ENCODE measurements at places on chromosomes 5 and 9.
A peak's percentile ranks its signal among the peaks of the same experiment; 100 is the strongest.

DNA sequence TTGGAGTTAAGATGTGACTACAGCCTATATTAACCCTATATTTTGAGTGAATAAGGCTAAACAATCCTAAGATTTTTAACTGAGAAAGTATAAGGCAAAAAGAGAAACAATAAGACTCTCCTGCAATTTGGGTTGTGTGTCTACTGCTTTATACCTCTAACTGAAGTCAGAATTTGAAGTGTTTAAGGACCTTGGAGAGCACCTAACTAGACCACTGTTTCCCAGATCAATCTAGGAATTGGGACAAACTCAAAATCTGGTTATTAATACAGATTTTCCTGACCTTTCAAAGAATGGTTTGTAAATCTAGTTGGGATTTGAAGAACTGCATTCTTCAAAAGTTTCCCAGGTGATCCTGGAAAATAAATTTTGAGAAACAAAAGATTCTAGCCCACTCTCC is 42.1 kb downstream of the GABRA1 start:
- no peak for DNase-seq

DNA sequence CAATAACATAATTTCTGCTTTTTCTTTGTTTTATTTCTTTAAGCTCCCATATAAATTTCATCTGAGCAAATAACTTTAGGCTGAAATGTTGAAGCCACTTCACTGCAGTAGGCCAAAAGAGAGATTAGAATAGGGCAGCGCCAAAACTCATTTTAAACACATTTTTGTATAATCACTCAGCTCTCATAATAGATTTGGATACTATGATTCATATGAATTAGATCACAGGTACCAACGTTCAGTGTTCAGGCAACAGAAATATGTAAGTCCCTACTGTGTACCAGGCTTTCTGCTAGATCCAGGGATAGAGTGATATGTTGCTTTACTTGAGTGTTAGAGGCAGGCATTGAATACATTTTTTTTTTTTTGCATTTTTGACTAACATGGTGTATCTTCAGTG is 370.5 kb downstream of the PTPRD start:
- DNase-seq, result no peak

- DNase-seq, result no peak
Measured at GRCh38 chr5:141783005-141783946, 94.9 kb downstream of the PCDH1 start.

GRCh38 chr9:111186021-111186530 is 143.9 kb downstream of the OR2K2 start:
- DNase-seq, result no peak

DNA sequence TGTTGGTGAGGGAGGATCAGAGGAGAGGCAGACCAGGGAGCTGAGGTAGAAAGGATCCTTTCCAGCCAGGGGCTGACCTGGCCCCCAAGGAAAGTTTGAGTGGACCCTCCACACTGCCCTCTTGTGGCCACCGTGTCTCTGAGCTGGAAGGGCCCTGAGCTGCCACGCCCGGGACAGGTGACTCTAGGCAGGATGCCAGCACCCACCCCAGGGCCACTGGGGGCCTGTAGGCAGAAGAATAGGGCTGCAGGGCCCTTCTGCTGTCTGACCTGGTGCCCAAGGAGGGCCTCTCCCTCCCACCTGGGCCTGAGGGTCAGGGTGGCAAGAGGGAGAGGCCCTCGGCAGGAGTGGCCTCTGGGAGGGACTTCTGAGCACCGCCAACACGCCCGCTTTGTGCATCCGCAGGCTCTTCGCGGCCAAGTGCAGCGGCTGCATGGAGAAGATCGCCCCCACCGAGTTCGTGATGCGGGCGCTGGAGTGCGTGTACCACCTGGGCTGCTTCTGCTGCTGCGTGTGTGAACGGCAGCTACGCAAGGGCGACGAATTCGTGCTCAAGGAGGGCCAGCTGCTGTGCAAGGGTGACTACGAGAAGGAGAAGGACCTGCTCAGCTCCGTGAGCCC is 76.8 kb downstream of the LMX1B start:
- DNase-seq, result peak; percentile 65

- DNase-seq, result no peak
Measured at GRCh38 chr9:74503219-74503618, 6.1 kb downstream of the RORB start.

DNA sequence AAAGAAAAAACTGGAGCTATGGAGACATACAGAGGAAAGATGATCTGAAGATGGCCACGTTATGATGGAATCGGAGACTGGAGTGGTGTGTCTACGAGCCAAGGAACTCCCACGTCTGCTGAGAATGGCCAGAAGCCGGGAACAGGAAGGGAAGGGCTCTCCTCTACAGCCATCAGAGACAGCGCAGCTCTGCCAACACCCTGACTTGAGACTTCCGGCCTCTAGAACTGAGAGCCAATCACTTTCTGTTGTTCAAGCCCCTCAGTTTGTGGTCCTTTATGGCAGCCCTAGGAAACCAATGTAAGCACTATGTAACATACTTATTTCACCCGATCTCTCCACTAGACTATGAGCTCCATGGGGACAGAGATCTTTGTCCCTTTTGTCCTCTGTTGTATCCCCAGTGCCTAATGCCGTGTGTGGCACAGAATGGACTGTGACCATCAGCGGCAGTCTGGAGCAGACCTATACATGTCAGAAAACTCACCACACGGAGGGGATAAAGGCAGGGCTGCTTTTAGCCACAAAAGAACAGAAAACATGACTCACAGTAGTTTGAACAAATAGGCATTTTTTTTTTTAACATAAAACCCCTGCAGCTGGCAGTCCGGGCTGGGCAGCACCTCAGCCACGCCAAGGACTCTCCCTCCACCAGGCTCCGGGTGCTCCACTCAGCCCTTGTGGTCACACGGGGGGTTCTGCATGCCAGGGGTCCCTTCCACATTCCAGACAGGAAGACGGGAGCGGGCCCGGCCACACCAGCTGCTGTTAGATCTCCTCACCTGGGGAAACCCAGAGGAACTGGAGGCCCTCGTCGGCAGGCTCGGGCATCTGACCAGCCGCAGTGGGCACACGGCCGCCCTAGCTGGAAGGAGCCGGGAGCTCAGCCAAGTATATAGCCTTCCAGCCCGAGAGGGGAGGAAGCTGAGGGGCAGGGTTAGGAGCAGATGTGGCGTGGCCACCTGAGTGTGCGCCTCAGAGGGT is 16.1 kb upstream of the MXD3 start:
- DNase-seq, result no peak

GRCh38 chr5:72653586-72653985 is 146.4 kb upstream of the ZNF366 start:
- no peak for DNase-seq

DNA sequence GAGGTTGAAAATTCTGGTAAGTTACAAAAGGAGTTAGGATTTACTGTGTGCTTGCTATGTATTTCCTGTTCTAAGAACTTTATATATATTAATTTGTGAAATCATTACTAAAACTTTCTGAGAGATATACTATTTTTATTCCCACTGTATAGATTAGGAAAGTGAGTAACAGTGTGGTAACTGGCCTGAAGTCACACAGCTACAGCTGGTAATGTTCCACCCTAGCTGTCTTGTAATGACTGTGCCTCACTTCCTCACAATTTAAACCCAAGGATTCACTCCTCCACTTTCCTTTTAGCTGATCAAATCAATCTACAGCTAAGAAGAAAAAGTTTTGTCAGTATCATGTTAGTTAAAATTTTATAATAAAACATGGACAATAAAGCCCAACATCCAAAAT is 278.8 kb downstream of the GAS1 start:
- DNase-seq, result no peak

Data from stimulated activated CD4-positive, alpha-beta T cell treated with anti-CD3 and anti-CD28 coated beads, Interleukin-4, amount 100 ng/mL, for 1 hour (primary cell).